Fibroblast of lung (primary cell): ENCODE measurements at places on chromosomes 6 and 20.
A peak's percentile ranks its signal among the peaks of the same experiment; 100 is the strongest.

GRCh38 chr6:142030115-142030619 lies 102.6 kb upstream of the GJE1 start:
- DNase-seq: peak; percentile 73

- DNase-seq: no peak
These were observed 35.2 kb downstream of the JPH2 start for GRCh38 chr20:44151621-44152416.

DNA sequence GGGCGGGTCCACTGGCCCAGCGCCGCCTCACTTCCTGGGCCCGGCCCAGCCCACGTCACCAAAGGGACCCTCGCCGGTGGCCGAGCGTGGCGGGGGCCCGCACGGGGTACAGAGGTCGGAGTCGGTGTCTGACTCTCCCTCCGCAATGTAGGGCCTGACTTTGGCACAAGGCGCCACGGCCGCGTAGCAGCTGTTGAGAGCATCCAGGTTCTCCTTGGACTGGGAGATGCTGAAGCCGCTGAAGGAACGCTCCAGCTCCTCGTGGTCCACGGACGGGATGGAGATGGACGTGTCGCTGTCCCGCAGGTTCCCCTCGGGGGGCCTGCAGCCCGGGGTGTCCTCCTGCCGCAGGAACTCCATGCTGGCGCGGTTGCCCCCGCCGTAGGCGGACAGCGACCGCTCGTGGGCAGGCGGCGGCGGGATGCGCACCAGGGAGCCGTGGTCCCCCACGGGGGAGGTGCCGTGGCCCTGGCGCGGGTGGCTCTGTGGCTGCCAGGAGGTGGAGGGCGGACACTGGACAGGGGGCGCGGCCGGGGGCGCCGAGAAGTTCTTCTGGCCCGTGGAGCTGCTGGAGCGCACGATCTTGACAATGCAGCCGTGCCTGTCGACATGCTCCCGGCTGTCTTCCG lies 45.6 kb upstream of the CHRNA4 start:
- no peak for DNase-seq

- peak; percentile 84 for DNase-seq
These were observed 140.9 kb downstream of the GRIK2 start for GRCh38 chr6:101534386-101534785.

- peak; percentile 89 for DNase-seq
These were observed 56.8 kb downstream of the KCNS1 start for GRCh38 chr20:45044084-45044573.

DNA sequence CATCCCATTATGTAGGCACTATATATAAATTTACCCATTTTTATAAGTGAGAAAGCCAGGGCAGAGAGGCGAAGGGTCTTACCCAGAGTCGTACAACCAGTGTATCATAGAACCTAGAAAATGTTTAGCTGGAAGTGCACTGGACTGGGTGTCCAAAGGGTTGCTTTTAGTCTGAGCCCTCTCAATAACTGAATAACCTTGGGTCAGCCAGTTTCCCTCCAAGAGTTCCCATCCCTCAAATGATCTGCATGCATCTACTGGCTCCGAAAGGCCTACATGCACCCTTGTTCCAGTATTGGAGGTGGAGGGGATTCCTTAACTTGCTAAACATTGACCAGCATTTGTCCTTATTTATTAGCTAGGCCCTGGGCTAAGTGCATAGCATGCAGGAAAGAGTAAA lies 3.8 kb downstream of the SNPH start:
- no peak for DNase-seq

DNA sequence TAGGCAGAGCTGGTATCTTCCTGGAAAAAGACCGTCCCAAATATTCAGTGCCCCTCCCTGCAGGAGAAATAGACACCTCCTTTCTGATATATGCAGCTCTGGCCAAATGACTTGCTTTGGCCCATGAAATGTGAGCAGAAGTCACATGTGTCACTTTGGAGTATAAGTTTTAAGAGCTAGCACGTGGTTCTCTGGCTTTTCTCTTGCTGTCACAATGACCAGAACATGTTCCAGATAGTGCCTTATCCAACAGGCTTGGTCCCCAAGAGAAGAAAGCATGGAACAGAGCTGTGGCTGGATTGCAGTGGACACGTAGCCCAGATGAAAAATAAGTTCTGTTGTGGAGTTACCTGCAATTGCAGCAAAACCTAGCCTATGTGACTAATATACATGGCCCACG lies 40.4 kb downstream of the UNC5CL start:
- no peak for DNase-seq

- DNase-seq: peak; percentile 81
These were observed 55.0 kb upstream of the KCNK16 start for GRCh38 chr6:39377539-39377950.

GRCh38 chr6:35512740-35513139 lies at the start of gene TULP1:
Gene TULP1, minus strand, starts transcription at chr6:35512896. Its CDS starts 38 bp downstream, at chr6:35512858.
- DNase-seq: no peak

DNA sequence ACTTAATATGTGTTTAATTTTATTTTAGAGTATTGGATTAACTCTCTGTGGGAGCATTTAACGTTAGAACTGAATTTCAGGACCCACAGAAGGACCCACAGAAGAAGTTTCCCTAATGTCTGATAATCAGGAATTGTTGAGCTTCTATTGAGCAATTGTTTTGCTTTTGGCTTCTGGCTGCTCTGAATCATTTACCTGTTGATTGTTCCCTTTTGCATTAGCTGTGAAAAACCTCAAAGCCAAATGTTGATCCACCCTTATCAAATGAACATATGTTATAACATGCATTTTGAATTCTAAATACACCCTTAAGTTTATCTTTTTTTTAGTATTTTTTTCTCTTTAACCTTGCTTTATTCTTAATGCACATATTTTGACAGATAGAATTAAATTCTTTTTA lies 393.5 kb downstream of the LAMA2 start:
- no peak for DNase-seq

DNA sequence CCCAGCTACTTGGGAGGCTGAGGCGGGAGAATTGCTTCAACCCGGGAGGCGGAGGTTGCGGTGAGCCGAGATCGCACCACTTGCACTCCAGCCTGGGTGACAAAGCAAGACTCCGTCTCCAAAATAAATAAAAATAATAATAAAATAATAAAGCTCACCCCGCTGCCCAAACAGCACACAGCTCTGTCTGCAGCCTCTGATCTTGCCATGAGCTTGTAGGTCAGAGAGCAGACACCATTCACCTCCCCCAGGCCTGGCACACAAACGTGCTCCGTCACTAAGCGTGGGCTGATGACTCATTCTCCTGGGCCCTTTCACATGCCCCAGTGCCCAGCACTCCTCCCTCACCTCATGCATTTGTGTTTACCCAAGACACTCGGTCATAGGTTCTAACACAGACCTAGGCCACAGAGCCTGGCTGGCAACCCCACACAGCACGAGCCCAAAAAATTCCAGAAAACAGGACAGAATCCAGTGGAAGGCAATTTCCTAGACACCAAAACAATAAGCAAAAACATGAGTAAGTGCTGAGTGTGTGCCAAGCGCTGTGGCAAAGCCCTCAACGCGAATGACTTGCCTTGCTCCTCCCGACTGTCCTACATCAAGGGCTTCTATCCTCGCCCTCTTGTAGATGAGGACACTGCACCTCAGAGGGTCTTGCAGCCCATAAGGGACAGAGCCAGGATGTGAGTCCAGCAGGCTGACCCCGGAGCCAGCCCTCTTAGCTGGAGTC lies 18.0 kb downstream of the ATP9A start:
- peak; percentile 92 for DNase-seq

- DNase-seq: no peak
These were observed 44.3 kb downstream of the ADGRB3 start for GRCh38 chr6:68679399-68679798.

GRCh38 chr20:41671143-41671542 lies 53.0 kb upstream of the CHD6 start:
- no peak for DNase-seq

DNA sequence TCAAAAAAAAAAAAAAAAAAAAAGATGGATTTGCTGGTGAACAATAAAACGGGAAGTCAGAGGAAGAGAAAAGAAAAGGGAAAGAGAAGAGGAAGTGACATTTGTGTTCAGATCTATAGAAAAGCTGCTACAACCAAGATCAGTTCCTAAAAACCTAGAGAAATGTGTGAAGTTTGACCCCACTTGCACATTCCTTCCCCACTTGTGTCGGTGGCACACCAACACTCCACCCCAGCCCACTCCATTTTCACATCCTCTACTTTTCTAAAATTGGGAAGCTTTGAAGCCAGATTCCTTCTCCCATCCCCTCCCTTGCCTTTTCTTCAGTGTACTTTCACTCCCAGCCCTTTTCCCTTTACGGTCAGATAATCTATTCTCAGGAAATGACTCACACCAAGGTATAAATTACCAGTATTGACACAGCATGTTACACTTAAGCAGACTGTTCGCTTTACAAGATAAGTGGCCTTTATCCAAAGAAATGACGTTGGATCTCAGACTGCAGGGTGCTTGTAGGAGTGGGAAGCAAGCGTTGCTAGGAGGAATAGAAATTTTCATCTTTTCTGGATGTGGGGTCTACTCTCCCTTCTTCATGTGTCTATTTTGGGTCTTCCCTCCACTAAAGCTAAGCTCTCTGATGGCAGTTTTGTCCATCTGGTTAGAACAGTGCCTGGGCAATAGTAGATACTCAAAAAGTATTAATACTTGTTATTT lies 92.5 kb upstream of the ADGRF1 start:
- peak; percentile 99 for DNase-seq

GRCh38 chr6:18023891-18024290 lies 36.5 kb upstream of the KIF13A start:
- no peak for DNase-seq

DNA sequence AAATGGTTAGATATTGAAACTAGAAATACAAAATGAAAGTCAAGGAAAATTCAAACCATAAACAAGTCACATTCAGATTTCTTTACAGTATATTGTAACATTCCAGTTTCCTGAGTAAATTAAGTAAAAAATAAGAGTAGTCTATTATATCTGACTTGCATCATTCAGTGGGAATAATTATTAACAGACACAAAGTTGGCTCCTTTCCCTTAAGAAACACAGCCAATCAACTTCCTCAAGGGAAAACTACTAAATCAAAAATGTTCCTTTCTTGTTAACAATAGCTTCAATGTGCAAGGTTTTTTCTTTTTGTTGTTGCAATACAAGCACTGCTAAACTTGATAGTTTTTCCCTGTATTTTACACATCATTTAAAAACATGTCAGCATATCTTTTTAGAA lies 33.2 kb downstream of the DNAAF9 start:
- DNase-seq: peak; percentile 49

- DNase-seq: no peak
These were observed 128.6 kb downstream of the ARID1B start for GRCh38 chr6:156905801-156906200.

- DNase-seq: no peak
These were observed 137.2 kb downstream of the SYNE1 start for GRCh38 chr6:152499931-152500330.

DNA sequence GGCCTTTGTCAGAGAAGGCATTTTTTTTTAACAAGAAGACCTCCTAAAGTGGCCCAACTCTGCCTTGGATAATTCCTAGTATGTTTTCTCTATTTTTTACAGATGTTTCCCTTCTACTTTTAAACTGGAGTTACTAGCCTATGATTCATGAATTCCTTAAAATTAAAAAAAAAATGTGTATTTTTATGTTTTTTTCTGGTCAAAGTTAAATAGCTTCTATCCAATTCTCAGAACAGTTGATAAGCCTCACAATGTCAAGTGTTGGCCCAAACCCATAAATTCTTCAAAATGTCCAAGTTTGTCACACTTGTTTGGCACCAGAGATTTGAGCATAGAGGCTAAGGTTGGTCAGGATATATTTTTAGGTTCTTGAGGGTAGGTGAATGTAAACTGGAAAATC lies 64.0 kb downstream of the JAG1 start:
- DNase-seq: peak; percentile 42

- peak; percentile 19 for DNase-seq
These were observed 56.0 kb downstream of the MDN1 start for GRCh38 chr6:89763550-89763949.

- DNase-seq: no peak
These were observed 41.6 kb downstream of the SULF2 start for GRCh38 chr20:47743671-47744070.

DNA sequence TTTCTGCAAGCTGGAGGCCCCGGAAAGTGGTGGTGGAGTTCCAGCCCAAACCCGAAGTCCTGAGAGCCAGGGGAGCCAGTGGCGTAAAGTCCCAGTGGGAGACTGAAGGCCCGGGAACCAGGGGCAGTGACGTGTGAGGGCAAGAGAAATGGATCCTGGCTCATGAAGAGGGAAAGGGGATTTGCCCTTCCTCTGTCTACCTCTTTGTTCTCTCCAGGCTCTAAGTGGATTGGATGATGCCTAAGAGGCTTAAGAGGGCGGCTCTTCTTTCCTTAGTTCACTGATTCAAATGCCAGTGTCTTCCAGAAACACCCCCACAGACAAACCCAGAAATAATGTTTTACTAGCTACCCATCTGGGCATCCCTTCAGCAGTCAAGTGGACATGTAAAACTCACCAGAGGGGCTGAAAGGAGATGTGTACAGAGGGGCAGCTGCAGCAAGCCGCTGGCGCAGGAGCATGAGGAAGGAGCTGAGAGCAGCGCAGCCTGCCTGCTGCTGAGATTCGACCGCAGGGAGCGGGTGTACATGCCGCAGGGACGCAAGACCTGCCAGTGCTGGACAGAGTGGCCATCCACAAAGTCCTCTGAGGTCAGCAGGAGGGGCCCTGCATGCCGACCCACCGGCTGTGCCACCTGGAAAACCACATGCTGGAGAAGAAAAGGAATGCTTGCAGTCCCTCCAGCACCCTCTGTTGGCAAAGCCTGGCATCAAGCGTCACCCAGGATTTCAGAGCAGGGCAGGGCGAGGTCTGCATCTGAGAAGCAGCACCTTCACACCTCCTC lies 29.5 kb downstream of the CDYL start:
- DNase-seq: peak; percentile 41
